ENCODE measurements at places on chromosomes 1 and 21.
A peak's percentile ranks its signal among the peaks of the same experiment; 100 is the strongest.

DNA sequence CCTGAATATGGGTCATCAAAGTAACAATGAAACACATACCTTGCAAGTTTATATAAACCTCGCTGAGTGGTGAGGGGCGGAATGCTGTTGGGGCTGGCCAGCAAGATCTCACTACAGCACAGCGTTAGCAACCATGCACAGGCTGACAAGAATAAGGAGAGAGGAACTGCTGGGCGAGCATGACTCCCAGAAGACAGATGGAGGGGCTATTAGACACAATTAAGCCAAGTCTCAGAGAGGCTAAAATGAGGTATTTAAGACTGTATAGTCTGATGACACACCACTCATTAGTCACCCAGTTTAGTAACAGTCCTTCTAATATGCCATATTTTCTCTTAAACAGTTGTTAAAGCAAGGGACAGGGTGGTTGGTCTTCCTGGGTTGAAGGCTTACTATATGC lies 340.2 kb upstream of the NR5A2 start:
- no peak for DNase-seq

GRCh38 chr21:46557469-46557868 lies 47.4 kb downstream of the S100B start:
- no peak for DNase-seq

DNA sequence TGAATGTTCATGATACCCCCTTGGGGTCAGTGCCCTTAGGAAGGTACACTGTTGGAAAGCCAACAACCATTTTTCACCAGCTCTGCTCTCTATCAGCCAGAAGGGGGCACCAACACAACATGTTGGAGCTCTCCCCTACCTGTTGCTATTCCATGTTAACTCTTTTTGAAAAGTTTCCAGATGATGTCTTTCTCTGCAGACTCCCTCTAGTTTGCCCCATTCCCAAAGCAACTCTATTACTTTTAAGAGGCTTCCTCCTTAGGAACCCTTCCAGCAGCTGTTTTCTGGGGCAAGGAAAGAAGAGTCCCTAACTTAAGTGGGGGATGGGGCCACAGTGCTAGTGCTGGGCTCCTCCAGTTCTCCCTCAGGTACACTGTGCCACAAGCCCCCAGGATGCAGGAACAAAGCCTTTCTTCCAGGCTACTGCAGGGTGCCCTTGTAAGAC lies 22.9 kb upstream of the NDC1 start:
- DNase-seq: peak; percentile 70

GRCh38 chr1:230696722-230697437 lies 17.0 kb downstream of the AGT start:
- DNase-seq: no peak

GRCh38 chr21:26739189-26739588 lies 106.0 kb downstream of the ADAMTS1 start:
- no peak for DNase-seq

GRCh38 chr1:199669916-199670315 lies 357.6 kb upstream of the NR5A2 start:
- DNase-seq: no peak

GRCh38 chr1:45032837-45033236 lies 20.8 kb downstream of the UROD start:
- DNase-seq: peak; percentile 82

GRCh38 chr1:8083739-8084484 lies 57.8 kb upstream of the ERRFI1 start:
- no peak for DNase-seq

GRCh38 chr21:35375115-35375514 lies 326.0 kb upstream of the RUNX1 start:
- DNase-seq: no peak

GRCh38 chr1:204348242-204348641 lies 11.5 kb downstream of the PLEKHA6 start:
- DNase-seq: no peak

GRCh38 chr1:155940482-155940992 lies 901 bp upstream of the RXFP4 start:
- DNase-seq: no peak

DNA sequence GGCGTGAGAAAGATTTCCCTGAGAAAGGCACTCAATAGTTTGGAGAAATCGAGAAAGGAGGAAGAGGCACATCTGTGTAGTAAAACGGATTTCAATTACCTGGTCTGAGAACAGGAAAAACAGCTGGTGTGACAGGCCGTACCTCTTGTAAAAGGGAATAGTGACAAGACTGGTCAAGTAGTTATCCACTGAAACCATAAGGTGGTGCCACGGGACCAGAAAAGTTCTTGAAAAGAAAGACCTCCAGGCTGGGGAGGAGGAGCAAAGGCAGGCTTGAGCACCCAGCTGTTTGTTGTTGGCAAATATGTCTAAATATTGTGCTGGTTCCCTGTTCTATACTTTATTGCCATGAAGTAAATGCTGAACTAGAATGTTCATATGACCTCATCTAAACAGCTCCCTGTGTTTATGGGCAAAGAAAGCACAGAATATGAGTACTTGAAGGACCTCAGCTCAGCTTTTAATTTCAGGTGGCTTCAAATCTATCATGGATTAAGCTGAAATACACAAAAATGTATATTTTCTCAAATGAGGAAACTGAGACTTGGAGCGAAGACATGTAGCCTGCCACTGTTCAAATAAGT lies 4.0 kb downstream of the HAO2 start:
- DNase-seq: no peak

GRCh38 chr1:62436466-62437272 lies at the start of gene USP1:
Gene USP1 (plus strand): TSS chr1:62437049. CDS start chr1:62439868, 2,819 bp downstream.
- peak; percentile 100 for DNase-seq

DNA sequence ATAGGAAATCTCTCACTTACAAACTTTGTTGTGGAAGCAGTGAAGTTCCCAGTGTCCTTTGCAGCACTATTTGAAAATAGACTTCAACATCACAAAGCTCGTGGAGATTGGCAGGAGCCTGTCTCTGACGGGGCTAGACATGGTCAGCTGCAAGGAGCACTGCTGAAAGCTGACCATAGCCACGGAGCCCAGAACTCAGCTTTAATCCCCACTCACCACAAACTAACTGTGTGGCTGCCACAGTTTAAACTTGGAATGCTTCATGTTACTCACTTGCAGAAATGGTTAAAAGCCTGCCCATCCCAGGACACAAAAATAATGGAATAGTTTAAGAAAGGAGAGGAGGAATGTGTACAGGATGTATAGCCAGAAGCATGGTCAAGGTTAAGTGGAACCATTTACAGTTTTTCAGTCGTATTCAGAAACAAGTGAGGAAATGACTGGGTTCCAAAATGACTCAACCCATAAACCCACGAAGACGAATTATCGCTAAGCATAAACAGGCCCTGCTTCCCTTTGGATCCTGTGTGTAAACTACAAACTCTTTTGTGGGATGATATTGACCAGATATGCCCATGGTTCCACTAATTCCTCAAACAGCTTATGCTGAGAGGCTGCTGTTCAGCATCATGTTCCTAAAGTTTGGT lies 18.2 kb downstream of the DNALI1 start:
- DNase-seq: no peak

- no peak for DNase-seq
These were observed 31.8 kb downstream of the IGSF21 start for GRCh38 chr1:18139198-18139981.

Measured in NCI-H2171 treated with DMSO at 0.1 percent for 48 hours (cell line).